ENCODE measurements at places on chromosomes 5 and 9. TPM values are rescaled to one million over a fixed set of nuclear protein-coding genes. Genes with fewer than 3 reads are reported as not detected.

The HSD17B3 gene
- polyA plus RNA-seq = not detected

The TSLP gene
- not detected for polyA plus RNA-seq

The PCDHB12 gene
- polyA plus RNA-seq = not detected

GRCh38 chr9:129720865-129721545 is 31.8 kb downstream of the PTGES start:
- peak; percentile 36 for DNase-seq
